ENCODE measurements at places on chromosomes 12 and 14. TPM values are rescaled to one million over a fixed set of nuclear protein-coding genes. Genes with fewer than 3 reads are reported as not detected.
A peak's percentile ranks its signal among the peaks of the same experiment; 100 is the strongest.

The REP15 gene
- polyA plus RNA-seq, result 5.2 TPM

The SPIC gene
- polyA plus RNA-seq, result not detected

- no peak for DNase-seq
Observed at GRCh38 chr14:106564058-106564643, 1037.8 kb downstream of the TMEM121 start.

The OTOGL gene
- polyA plus RNA-seq, result 0.11 TPM

The KLRD1 gene
- 1.1 TPM for polyA plus RNA-seq

The ASIC1 gene
- 0.71 TPM for polyA plus RNA-seq

The RNASE7 gene
- polyA plus RNA-seq, result not detected

- DNase-seq, result no peak
Observed at GRCh38 chr12:26790645-26790994, 42.4 kb downstream of the ITPR2 start.

DNA sequence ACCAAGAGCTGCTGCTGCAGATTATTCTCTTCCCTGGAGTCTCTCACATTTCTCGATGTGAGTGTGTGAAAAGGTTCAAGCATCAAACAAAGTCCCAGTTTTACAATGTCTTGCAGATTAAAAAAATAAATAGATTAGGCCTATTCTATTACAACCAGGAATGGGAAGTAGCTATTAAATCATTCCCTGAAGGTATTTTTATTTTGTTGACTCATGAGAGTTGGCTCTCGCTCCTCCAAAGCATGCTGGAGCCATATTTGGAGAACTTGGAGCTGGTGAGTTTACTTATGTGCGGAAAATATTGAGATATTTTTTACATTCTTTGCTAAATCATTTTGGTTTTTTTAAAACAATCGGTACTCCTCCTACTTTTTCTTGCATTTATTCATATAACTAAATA is 572.3 kb downstream of the ETNK1 start:
- no peak for DNase-seq

DNA sequence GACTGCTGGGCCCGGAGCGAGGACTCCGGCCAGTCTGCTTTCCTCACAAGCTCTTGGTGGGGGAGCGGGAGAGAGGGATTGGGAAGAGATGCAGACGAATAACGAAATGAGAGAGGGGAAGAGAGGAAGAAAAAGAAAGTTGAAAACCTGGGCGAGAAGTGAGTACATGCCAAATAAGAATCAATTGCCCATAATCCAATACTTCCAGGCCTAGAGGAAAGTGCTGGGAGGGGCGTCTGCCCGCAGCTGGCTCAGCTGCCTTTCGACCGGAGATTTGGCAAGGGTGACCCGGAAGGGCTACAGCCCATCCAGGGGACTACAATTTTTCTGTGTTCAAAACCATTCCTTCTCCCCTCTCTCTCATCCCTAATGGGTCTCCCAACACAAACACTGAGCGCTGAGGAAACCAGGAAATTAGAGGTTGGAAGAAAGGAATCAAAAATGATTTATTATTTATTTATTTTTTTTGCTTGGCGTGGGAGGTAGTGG is 4.9 kb downstream of the NKX2-1 start:
- DNase-seq, result no peak

DNA sequence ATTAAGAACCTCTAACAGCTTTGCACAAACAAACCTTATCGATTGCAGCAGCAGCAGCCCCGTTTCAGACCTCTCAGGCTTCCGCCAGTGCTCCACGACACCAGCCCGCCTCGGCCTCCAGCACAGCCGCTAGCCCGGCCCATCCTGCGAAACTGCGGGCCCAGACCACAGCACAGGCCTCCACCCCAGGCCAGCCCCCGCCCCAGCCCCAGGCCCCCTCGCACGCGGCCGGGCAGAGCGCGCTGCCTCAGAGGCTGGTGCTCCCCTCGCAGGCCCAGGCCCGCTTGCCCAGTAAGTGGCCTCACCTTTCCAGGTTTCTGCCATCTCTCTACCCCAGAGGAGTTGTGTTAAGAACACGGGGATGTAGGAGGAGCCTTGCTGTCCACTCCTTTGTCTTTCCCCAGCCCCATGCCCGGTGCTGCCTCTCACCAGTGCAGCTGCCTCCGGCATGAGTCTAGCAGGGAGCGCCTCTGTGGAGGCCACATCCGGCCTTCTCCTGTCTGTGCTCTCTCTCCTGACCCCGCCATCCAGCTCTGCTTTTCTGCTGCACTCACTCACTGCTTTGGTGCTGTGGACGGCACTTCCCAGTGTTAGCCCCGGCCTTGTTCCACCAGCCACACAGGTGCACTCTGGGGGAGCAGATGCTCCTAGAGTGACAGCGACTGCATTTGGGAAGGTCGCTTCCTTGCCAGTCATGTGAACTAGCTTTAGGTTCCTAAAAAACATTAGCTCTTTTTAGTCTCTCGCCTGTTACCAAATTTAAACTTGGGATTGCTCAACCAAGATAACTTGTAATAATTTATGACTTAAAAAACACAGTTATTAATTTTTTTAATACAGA is 71.5 kb downstream of the EP400 start:
- no peak for DNase-seq

The OAS3 gene
- polyA plus RNA-seq, result 4.1 TPM

DNA sequence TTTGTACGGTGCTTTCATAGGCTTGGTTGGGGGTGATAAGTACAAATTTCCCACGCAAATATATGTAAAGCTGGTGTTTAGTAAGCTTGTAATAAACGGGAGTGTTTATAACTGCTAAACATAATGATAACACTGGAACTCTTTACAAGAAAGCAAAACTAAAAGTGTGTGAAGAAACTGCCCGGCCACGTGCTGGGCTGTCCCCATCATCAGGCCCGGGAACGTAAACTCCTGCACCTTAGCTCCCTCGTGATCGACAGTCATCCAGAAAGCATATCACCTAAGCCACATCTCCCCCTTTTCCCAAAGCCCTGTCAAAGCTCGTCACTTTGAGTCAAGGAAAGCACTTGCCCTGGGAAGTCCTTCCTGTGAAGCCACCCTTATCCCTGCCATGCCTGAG is 18.0 kb upstream of the PARP11 start:
- DNase-seq, result no peak

GRCh38 chr14:104676130-104676693 is 13.2 kb upstream of the INF2 start:
- no peak for DNase-seq

- DNase-seq, result no peak
Observed at GRCh38 chr12:42846782-42847181, 257.2 kb upstream of the PRICKLE1 start.

GRCh38 chr14:37708481-37708880 is 113.1 kb downstream of the TTC6 start:
- DNase-seq, result no peak

The TAS2R42 gene
- polyA plus RNA-seq, result not detected

The FAIM2 gene
- polyA plus RNA-seq, result 5.0 TPM

- peak; percentile 80 for DNase-seq
Observed at GRCh38 chr12:6869049-6870021, 2.0 kb downstream of the TPI1 start.

DNA sequence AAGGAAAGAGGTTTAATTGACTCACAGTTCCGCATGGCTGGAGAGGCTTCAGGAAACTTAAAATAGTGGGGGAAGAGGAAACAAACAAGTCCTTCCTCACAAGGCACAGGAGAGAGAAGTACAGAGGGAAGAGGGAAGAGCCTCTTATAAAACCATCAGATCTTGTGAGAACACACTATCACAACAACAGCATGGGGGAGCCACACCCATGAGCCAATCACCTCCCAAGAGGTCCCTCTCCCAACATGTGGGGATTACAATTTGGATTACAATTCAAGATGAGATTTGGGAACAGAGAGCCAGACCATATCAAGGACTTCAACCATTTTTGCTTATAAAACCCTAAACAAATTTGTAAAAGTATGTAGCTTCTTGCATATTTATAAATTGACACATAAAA is 45.8 kb downstream of the SLCO1C1 start:
- DNase-seq, result no peak

The ESRRB gene
- polyA plus RNA-seq, result 6.5 TPM

- DNase-seq, result peak; percentile 50
Observed at GRCh38 chr12:94650143-94651056, at the start of gene TMCC3. Gene TMCC3 (minus strand): TSS chr12:94650557. CDS start chr12:94650430, 127 bp downstream.
